ENCODE measurements at places on chromosomes 16 and 17. TPM values are rescaled to one million over a fixed set of nuclear protein-coding genes. Genes with fewer than 3 reads are reported as not detected.
A peak's percentile ranks its signal among the peaks of the same experiment; 100 is the strongest.

- DNase-seq: no peak
These were observed 11.9 kb upstream of the SLC38A10 start for GRCh38 chr17:81306898-81307510.

DNA sequence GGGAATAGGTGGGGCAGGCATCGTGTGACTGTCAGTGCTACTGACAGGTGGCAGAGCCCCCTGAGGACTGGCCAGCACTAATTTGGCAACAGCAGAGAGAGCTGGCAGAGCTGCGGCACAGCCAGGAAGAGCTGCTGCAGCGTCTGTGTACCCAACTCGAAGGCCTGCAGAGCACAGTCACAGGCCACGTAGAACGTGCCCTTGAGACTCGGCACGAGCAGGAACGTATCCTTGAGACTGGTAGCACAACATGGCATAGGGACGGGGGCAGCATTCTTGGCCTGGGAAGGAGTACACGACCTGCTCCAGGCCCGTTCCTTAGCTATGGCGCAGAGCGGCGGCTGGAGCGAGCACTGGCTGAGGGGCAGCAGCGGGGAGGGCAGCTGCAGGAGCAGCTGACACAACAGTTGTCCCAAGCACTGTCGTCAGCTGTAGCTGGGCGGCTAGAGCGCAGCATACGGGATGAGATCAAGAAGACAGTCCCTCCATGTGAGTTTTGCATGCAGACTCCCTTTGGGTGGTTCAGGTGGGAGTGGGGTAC lies 3.0 kb upstream of the NRN1L start:
- no peak for DNase-seq

GRCh38 chr16:74999609-75000480 lies 1.0 kb downstream of the ZNRF1 start:
- no peak for DNase-seq

GRCh38 chr17:71530248-71530647 lies 590.6 kb upstream of the SOX9 start:
- peak; percentile 99 for DNase-seq

- no peak for DNase-seq
These were observed 114.2 kb downstream of the DNAH9 start for GRCh38 chr17:11712456-11712855.

GRCh38 chr16:57977418-57978069 lies 6.6 kb upstream of the CNGB1 start:
- DNase-seq: no peak

The CDR2L gene
- 8.6 TPM for polyA plus RNA-seq

The SLFN14 gene
- polyA plus RNA-seq: not detected

The ENPP7 gene
- polyA plus RNA-seq: not detected

The PIPOX gene
- polyA plus RNA-seq: not detected

The IL21R gene
- polyA plus RNA-seq: 0.12 TPM

The ZSCAN10 gene
- polyA plus RNA-seq: not detected

The SMIM5 gene
- polyA plus RNA-seq: not detected

The RPH3AL gene
- polyA plus RNA-seq: 0.46 TPM
